Hair follicle dermal papilla cell (primary cell): ENCODE measurements at places on chromosomes 11 and 22. TPM values are rescaled to one million over a fixed set of nuclear protein-coding genes. Genes with fewer than 3 reads are reported as not detected.

CABP7 gene
- not detected in 2 replicates for total RNA-seq

FOSL1 gene
- 14.5 and 22.2 TPM in 2 replicates for total RNA-seq

KDELR3 gene
- 123 and 124 TPM in 2 replicates for total RNA-seq

SLC22A25 gene
- total RNA-seq, result not detected in 2 replicates
